ENCODE measurements at places on chromosomes 3 and 15. TPM values are rescaled to one million over a fixed set of nuclear protein-coding genes. Genes with fewer than 3 reads are reported as not detected.

Gene KIF7
- total RNA-seq: 0.60 TPM

Gene DUOXA2
- total RNA-seq: 10.4 TPM

Gene COX17
- 24.9 TPM for total RNA-seq

Gene KCNMB3
- 0.68 TPM for total RNA-seq

Gene ROBO2
- 7.1 TPM for total RNA-seq

Gene ZPLD1
- total RNA-seq: not detected

Gene TUSC7
- total RNA-seq: not detected

Gene EPHB1
- total RNA-seq: 0.40 TPM

DNA sequence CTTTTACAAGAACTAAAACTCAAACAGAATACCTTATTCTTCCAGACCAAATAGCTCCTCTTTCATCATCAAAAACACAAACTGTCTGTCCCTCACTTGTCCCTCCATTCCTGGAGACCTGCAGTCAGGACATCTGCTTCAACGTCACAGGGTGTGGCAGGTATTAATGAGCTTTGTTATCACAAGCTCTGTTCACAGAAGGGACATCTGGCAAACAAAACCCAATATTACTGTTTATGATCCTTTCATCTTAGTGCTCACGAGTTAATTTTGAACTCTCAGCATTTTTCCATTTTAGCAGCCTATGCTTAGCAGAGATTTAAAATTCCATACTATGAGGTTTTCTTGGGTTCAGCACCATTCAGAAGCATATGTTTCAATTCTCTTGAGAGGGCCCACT is 32.9 kb downstream of the AP3S2 start:
- ATAC-seq: no peak

DNA sequence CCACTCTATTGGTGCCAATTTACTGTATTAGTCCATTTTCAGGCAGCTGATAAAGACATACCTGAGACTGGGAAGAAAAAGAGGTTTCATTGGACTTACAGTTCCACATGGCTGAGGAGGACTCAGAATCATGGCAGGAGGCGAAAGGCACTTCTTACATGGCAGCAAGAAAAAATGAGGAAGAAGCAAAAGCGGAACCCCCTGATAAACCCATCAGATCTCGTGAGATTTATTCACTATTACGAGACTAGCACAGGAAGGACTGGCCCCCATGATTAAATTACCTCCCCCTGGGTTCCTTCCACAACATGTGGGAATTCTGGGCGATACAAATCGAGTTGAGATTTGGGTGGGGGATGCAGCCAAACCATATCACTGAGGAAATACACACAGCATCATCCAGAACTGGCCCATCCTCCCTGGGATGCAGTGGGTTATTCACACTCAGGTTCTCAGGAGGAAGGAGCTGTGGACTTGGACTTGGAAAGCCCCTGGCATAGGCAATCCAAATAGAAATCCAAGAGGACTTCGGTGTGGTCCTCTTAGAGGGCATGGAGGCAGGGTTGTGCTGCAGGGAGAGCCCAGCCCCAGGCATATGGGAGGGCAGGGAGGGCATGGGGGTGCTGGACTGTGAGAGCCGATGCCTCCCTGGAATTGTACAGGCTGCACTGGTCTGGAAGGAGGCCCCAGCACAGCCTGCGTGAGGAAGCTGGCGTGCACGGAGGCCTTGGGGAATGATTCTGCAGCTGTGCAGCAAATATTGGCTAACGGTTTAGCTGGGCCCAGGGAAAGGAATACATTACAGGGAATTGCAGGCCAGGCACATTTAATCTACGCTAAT is 62.9 kb downstream of the EFCAB12 start:
- ATAC-seq: no peak

GRCh38 chr3:71684757-71685386 is 40.3 kb downstream of the EIF4E3 start:
- ATAC-seq: peak; percentile 38

GRCh38 chr3:59612444-59612715 is 562.6 kb upstream of the CFAP20DC start:
- no peak for ATAC-seq

- ATAC-seq: no peak
These were observed 50.3 kb upstream of the TCF12 start for GRCh38 chr15:56868170-56868569.

DNA sequence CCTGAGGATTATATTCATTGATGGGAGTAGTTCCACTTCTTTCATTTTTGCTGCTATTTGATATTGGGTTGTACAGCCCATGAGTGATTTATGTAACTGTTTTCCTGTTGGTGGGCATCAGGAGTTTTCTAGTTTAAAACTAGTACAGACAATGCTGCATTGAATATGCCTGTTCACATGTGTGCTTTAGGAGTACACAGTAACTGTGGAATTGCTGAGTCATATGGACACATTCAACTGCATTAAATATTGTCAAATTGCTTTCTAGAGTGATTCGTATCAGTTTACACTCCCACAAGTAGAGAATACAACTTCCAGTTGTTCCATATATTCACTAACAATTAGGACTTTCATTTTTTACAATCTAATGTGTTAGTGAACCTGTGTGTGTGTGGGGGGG is 59.8 kb upstream of the THSD4 start:
- ATAC-seq: peak; percentile 52

DNA sequence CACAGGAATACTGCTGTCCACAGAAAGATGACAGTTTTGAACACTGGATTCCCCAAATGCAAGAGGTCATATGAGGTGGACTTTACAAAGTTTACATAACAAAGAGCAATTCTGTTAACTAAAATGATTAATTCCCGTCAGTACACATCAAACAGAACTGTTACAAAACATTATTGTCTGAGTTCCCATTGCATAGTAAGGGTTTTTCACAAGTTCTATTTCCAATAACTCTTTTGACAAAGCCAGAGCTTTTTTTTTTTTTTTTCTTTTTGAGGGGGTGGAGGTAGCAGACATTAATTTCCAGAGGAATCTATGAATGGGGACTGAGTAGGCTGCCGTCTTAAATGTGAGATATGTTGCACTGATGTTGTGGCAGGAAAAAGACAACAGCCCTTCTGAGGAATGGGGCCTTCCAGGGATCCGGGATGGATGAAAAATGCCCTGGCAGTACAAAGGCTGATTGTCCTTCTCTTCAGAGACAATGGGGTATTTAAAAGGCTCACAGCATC is 178.1 kb upstream of the KBTBD8 start:
- ATAC-seq: no peak

GRCh38 chr3:118199044-118199443 is 835.6 kb downstream of the IGSF11 start:
- peak; percentile 81 for ATAC-seq

GRCh38 chr3:78957456-78957855 is 810.3 kb downstream of the ROBO1 start:
- ATAC-seq: no peak

DNA sequence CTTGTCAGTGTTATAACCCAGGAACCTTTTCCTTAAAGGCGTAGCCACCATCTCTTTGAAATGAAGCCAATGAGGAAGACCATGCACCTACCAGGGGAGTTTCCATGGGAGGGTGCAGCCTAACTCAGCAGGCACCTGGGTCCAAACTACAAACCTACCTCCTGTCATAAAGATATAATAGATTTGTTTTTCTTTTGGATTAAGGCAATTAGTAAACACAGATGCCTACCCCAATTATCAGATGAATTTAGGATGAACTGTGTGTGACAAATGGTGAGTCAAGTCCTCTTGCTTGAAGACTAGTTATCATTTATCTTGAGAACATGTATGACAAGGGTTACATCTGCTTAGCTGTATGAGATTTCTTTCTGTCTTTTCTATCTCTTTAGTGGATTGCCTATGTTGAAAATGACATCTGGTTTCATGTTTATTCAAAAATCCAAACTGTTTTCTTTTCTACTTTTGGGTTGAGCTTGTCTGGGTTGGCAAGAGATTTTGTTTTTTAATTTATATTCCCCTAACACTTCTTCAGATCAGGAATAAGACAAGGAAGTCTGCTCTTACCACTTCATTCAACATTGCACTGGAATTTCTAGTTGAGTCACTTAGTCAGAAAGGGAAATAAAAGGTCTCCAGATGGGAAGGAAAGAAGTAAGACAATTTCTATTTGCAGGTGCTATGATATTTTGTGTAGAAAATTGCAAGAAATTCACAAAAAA is 149.9 kb downstream of the NEK10 start:
- ATAC-seq: peak; percentile 73

DNA sequence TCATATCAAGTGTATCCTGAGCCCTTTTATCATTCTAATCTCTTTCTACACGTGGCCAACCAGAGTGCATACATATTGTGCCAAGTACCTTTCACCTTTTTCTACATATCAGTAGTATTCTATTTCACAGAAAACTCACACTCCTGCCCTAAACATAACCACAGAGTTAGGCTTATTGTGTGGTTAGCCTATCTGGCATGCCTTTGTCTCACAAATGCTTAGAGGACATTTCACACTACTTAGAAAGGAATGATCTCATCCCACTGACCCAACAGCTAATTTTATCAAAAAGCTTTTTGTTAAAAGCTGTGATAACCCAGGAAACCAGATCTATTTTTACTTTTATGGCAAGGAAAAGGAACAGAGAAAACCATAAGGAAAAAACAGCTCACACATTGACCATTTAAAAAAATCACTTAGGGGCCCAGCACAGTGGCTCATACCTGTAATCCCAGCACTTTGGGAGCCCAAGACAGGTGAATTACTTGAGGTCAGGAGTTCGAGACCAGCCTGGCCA is 17.8 kb upstream of the MAP4 start:
- ATAC-seq: no peak

DNA sequence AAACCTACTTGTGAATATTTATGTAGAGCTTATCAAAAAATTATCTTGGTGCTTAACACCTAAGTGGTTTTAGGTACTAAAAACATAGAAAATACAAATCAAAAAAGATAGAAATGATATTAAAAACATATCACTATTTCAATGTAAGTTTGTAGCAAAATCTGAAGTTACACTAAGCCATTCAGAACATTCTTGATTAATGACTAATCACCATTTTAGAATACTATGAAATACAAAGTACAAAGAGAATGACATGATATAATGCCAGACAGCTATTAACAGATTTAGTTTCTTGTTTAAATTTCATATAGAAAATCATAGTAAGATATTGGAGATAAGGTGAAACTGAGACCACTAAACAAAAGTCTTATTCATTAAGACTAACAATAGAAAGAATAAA is 169.7 kb upstream of the AGTR1 start:
- no peak for ATAC-seq

- ATAC-seq: peak; percentile 67
These were observed 50.0 kb downstream of the PLS1 start for GRCh38 chr3:142646020-142646785.

GRCh38 chr3:16335333-16335732 is 70.3 kb downstream of the OXNAD1 start:
- ATAC-seq: no peak

Data from esophagus mucosa (tissue), 1 donor.